ENCODE measurements at places on chromosomes 3 and 15.
A peak's percentile ranks its signal among the peaks of the same experiment; 100 is the strongest.

- DNase-seq, result no peak
Measured at GRCh38 chr15:78341057-78341987, 1.2 kb downstream of the CRABP1 start.

DNA sequence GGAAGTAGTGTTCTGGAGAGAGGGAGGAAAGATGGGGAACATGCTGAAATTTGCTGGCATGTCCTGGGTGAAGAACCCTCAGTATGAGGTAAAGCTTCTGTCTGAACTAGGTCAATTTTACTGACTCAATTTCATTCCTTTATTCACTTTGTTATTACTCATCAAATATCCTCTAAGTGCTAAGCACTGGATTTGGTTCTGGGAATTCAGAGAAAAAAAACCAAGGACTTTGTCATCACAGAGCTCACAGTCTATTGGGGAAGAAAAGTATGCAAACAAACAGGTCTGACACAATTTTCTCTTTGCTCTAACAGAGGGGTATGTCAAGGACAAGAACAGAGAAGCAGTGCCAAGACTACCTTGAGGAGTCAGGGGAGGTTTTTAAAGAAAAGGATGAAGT, 68.0 kb downstream of the TFG start:
- DNase-seq, result no peak

GRCh38 chr3:29363110-29363509, 82.2 kb downstream of the RBMS3 start:
- DNase-seq, result no peak

- peak; percentile 56 for DNase-seq
Measured at GRCh38 chr3:16511681-16512434, 1.6 kb downstream of the RFTN1 start.

- DNase-seq, result no peak
Measured at GRCh38 chr3:87318617-87319021, 42.2 kb upstream of the POU1F1 start.

DNA sequence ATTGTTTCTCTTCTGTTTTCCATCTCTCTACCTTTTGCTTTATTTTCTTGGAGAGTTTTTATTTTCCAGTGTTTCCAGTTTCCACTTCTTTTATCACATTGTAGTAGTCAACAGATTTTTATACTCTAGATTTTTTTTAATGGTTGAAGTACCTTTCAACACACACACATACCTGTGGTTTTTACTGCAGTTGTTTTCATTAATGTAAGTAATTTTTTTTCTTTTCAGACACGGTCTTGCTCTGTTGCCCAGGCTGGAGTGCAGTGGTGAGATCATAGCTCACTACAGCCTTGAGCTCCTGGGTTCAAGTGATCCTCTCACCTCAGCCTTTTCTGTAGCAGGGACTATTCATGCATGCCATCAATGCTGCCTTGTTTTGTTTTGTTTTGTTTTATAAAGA, 472.5 kb upstream of the SGO1 start:
- DNase-seq, result no peak

- DNase-seq, result no peak
Measured at GRCh38 chr15:49110158-49110944, 45.0 kb downstream of the COPS2 start.

DNA sequence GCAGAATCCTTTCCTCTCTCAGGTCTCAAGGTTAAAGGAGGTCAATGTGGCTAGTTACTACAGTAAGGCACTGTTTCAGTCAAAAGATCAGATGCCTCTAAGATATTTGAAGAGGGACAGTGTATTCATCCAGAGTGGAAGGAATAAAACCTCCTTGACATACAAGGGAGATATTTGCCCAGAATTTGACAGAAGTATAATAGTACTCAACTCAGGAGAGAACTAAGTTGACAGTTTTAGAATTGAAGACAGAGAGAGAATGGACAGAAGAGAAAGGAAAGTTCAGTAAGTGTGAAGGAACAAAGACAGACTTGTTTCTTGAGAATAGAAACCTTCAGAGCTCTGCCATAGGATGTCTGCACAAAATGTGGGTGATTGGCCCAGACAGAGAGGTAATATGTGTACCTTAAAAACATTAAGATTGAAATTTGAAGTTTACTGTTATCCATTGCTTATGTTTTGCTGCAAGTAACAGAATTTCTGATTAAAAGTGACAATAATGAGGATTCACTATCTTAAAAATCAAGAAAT, 507.1 kb downstream of the IGSF11 start:
- no peak for DNase-seq

DNA sequence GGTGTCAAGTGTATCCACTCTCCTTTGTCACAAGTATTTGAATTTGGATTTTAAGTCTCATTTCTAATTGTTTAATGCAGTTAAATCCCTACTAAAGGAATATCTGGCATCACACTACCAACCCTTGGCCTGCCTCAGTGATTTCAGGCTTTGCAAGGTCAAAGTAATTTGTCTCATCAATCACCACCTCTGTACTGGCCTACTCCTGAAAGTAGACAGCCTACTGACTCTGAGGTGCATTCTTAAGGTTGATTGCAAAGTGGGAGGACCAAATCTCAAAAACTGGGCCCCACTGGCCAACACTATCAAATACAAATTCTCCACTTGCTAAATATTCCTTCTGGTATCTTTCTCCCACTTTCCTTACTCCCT, 851 bp upstream of the TEX55 start:
- DNase-seq, result no peak

DNA sequence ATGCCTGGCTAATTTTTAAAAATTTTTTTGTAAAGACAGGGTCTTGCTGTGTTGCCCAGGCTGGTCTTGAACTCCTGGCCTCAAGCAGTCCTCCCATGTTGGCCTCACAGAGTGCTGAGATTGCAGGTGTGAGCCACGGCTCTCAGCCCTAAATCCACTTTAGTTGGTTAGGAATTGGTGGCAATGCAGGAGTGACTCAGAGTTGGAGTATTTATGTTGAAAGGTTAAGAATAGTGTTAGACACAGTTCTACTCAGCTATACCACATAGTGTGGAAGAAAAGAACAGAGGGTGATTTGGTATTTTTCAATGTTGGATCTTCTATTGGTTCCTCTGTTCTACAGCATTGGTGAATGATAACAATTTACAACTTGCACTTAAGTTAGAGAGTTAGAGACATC, 7.6 kb downstream of the ZNF639 start:
- DNase-seq, result no peak

DNA sequence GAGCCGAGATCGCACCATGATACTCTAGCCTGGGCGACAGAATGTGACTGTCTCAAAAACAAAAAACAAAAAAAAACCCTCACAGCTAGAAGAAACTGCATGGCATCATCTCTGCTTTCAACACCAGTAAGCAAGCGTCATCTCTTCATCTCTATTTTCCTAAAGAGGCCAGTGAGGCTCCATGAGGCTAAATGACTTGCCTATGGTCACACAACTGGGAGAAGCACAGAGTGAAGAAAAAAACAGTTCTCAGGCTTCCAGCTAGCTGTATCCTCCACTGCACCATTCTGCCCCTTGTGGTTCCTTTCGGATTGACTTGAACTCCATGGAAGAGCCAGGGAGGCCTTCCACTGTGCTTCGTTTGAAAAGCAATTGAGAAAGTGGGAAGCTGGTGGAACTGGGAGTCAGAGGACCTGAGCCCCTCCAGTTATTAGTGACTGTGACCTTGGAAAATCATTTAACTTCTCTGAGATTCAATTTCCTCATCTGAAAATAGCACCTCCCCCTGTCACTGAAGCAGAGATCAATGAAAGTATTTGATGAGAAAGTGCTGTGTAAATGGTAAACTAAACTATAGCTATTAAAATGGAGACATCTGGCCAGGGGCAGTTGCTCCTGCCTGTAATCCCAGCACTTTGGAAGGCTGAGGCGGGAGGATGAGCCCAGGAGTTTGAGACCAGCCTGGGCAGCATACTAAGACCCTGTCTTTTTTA, 32.1 kb upstream of the DENND4A start:
- no peak for DNase-seq

DNA sequence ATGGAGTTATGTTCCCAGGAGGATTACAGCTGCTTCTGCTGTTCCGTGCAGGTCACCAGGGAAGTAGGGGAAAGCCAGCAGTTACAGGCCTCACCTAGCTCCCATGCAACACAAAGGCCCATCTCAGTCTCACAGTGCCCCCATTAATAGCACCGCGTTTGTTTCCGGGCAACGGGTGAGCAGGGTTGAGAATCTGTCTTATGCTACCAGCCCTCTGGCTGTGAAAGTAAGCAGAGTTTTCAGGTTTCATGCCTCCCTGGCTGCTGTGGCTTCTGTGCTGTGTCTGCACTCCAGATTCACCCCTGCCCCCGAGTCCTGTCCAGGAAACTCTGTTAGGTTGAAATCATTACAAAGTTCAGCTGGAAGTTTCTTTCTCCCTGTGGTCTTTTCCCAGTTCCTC, 254.4 kb upstream of the GPR149 start:
- no peak for DNase-seq

GRCh38 chr15:51801391-51801835, 28.0 kb upstream of the TMOD3 start:
- DNase-seq, result no peak

- DNase-seq, result no peak
Measured at GRCh38 chr15:41235929-41236328, 4.9 kb downstream of the CHP1 start.

DNA sequence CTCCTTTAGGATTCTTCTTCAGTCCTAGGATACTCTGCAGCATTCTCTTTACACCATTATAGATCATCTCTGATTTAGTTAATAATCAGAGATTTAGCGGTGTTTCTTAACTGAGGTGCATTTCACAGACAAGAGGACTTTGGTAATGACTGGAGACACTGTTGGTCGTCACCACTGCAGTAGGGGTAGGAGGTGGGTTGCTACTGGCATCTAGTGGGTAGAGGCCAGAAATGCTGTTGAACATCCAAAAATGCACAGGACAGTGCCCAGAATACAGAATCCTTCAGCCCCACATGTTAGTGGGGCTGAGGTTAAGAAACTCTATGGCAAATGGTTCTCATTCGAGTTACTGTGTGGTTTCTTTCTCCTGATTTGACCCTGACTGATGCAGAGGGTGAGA, 80.4 kb upstream of the LMCD1 start:
- DNase-seq, result no peak

DNA sequence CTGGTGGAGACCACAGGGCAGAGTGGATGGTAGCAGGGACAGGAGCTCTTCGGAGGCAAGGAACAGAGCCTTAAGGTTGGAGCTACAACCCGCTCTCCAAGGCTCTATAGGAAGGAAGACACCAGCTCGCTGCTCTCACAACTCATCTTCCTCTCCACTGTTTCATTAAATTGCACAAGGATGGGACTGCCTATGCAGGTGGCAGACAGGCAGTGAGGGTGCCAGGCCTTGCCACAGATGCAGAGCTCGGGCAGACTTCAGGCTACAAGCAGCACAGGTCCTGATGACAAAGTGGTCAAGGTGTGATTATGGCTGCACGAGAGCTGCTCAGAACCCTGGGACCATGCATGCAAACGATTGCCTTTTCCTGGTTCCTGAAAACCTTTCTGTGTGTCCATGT, 144.6 kb downstream of the FOXP1 start:
- DNase-seq, result no peak

DNA sequence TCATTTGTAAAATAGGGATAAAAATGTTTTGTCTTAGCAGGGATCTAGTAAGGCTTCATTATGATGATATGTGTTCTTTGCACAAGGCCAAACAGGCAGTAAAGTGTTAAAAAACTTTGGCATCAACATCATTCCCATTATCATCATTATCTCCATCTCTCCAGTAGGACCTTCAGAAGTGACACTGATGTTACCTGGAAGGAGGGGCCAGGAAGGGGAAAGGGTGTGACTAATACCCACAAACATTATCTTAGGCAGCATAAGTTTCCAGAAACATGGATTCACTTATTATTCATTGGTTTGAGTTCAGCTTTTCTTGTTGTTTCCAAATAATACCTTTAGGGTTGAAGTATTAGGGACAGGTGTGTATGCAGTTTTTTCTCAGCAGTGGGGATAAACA, 399.6 kb downstream of the PTPRG start:
- no peak for DNase-seq

GRCh38 chr3:107884028-107884427, 206.8 kb downstream of the CD47 start:
- DNase-seq, result no peak

GRCh38 chr3:8113626-8114025, 388.0 kb upstream of the LMCD1 start:
- DNase-seq, result no peak

DNA sequence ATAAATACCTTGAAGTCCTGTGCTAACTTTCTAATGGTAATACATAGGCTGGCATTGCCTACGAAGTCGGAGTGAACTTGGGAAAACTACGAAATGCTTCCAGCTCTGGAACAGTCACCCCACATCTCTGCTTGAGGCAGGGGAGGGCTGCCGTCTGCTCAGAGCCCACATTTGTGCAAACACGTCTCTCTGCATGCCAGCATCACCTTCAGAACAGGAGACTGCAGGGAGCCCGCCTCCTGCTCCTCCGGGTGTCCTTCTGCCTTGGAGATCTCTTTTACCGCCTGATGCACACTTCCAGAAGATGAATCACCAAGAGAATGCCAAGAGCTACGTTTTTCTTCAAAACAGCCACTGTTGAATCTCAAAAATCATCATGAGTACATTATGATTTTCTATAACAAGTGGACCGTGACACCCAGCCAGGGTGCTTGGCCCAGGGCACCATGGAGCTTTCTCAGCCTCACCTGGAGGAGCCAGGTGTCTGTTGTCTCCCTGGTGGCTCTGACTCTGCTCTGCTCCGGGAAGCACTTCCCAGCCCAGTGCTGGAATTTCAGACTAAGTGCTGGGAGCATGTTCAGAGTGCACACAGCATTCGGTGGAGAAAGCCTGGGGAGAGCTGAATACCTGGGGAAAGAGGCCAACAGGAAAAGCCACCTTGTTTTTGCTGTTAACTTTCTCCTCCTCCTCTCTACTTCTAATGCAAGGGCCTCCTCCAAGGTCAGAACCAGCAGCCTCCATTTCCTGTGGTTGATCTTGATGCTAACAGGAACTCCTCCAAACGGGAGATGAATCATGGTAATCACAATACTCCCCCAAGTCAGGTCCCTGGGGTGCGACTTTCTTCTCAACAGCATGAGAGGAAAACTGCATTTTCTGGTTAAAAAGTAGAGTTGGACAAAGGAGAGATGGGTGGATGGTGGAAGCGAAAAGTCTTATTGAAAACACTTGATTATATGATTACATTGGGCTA, 467.7 kb downstream of the GABRG3 start:
- DNase-seq, result no peak

DNA sequence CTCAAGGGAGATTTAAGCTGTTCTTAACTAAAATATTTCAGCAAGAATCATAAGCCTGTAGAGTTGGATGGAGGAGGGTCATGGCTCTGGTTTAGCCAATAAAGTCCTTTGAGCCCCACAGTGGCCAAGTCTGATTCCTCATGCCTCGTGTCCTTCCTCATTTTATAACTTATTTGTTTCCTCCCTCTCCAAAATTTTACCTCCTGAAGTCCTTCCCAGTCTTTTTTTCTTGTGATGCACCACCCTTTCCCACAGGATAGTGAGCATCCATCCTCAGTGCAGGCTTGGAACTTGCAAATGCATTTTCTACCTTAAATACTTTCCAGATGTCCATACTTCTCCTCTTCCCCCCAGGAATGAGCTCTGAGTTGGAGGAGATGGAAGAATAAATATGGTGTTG, 162.7 kb upstream of the AGTR1 start:
- no peak for DNase-seq

DNA sequence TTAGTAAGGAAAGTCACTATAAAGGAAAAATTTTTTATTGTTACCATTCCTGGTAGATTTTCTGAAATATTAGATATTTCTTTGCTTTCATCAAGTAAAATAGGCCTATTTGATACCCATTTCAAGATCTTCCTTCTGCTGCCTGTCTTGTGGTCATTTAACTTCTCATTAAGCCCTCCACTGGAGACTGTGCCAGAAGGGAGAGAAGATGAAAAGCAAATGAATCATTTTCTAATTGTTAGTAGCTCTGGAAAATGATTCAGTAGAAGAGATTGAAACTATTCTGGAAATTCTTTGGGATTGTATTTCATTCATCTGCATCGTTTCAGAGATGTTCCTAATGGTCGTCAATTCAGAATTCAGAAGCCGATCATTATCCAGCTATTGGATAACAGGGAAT, 3.2 kb downstream of the KCTD6 start:
- no peak for DNase-seq
